Skin of body (tissue), 3 donors: ENCODE measurements at places on chromosomes 4 and X.

GRCh38 chrX:151676196-151676595 lies 19.1 kb upstream of the PRRG3 start:
- DNase-seq, result peak; percentile 14

- DNase-seq, result no peak
Measured at GRCh38 chrX:38175139-38175538, 45.5 kb downstream of the SRPX start.

GRCh38 chr4:186307497-186307896 lies 41.5 kb downstream of the F11 start:
- no peak for DNase-seq

DNA sequence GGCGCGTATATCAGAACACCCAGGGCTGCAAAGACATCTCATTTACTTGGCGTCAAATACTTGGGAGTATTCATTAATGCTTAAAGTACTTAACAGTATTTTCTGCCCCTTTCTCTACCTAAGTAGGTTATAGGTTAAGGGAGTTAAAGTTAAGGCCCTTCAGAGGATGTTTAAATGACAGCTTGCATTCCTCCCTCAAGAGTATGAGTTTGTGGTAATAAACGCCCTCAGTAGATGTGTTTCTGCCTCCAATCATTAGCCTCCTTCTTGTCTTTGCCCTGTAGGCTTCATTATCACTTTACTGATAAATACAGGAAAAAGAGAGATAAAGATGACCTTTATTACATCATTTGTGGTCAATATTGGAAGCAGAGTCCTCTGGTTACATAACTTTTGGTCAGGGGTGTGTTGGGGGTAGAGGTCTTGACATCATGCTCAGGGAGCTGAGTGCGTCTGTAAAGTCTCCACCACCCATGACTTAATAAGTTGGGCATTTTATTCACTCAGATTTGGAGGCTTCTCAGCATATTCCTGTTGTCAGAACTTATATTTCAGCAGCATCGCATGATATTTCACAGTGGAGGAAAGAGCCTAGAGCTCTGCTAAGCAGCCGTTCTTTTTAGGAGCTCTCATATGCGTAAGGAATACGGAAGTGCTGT lies 145.9 kb downstream of the CPE start:
- DNase-seq, result no peak

GRCh38 chrX:21975812-21976211 lies 35.3 kb downstream of the SMS start:
- DNase-seq, result peak; percentile 42

DNA sequence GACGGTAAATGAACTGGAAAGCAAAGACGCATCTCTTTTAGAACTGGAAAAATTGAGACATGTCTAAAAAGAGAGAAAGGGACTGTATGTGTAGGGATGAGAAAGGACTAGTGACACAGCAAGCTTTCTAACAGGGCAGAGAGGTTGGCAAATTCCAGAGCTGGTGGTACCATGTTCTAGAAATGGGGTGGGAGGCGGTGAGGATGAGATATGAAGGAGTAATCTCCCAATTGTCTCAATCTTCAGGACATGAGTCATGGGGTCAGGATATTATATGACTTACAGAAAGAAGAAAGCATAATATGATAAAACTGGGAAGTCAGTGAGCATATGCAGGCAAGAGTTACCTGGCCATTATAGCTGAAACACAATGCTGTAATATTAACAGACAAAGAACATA lies 14.2 kb downstream of the TAB3 start:
- no peak for DNase-seq

GRCh38 chr4:95386410-95386809 lies 162.4 kb downstream of the UNC5C start:
- no peak for DNase-seq

DNA sequence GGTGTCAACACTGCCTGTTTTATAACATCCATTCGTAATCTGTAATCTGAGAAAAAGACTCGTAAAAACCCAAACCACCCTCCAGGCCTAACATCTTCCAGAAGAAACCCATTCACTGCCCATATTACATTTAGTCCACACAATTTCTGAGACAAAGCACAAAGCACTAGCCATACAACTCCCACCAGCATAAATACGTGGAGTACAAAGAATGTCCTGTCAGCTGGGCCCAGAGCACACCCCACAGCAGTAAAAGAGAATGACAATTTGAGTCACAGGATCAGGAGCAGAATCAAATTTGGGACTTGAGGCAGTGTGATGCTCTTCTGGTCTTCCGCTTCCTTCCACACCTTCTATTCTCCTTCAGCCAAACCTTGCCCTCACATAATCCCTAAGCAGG lies 6.8 kb downstream of the MECP2 start:
- DNase-seq, result no peak

DNA sequence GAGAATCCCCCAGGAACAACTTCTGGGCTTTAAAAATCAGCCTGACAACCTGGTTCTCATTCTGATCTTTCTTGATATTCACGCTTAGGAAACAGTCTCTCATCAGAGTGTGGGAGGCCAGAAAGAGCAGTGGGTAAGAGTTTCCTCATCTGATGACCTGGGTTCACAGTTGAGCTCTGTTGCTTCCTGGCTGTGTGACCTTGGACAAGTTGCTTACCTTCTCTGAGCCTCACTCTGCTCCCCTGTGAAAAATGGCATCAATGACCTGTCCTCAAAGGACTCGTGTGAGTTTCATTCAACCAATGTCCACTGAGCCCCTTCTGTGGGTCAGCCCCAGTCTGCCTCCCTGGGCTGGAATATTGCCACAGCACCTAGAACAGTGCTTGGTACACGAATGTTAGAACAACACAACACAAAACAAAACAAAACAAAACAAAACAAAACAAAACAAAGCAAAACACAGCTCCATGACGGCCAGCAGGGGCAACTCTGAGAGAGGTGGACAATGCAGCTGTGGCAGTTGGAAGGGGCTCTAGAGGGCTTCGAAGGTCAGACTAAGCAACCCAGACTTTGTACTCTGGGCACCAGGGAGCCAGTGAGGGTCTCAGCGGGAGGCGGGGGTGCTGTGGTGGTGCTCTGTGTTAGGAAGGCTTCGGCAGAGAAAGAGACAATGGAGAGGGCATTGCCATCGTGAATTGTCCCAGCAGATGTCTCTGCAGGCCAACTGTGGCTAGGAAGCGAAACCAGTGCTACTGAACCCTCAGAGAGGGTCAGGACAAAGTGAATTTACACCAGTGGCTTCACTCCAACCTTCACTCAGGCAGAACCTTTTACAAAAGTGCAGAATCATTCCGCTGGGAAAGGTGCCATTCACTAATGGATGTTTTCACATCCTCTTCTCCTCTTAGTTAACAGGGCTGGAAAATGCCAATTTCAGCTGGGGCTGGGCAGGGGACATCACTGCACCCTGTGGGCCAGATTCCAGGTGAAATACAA lies 14.3 kb upstream of the C4orf50 start:
- DNase-seq, result no peak

DNA sequence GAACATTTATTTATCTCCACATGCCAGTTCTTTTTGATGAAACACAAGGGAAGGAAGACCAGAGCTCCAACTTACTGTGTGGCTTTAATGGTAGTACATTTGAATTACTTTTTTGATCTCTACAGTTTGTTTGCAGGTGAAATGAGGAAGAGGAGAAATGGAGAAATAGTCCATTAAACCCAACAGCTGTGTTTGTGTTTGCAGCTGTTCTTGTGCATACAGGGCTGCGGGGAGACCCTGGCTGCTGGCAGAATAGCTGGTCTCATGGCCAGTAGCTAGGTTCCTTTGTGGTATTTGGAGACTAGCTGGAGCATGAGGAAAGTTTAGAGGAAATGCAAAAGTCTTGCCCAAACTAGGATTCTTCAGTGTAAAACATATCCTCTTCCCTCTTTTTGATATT lies 374.8 kb downstream of the GPAT3 start:
- no peak for DNase-seq

- no peak for DNase-seq
Measured at GRCh38 chr4:133972586-133972985, 229.0 kb downstream of the PABPC4L start.

DNA sequence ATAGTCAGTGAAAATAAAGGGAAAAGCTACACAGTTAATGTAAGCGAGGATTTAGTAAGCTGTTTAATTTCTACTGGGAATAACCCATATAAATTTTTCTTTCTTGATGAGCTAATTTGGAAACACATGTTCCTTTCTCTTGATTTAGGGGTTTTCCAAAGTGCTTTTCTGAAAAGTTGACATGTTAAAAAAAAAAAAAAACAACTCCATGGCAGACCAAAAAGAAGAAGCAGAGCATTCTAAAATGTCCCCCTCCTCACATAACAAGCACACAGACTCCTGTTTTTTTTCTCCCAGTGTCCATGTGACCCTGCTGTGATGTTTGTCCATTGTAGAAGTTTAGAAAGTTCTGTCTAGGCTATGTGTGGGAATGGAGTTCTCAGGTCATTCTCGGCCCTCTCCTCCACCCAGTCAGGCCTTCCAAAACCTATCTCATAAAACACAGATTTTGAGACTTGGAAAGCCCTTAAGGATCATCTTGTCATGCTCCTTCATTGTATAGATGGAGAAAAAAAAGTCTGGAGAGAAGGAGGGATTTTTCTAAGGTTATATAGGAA lies 792 bp downstream of the CLIC2 start:
- DNase-seq, result no peak

- DNase-seq, result no peak
Measured at GRCh38 chrX:136438192-136438591, 49.6 kb upstream of the BRS3 start.

- no peak for DNase-seq
Measured at GRCh38 chrX:76920607-76921006, 493.1 kb downstream of the MAGEE1 start.

DNA sequence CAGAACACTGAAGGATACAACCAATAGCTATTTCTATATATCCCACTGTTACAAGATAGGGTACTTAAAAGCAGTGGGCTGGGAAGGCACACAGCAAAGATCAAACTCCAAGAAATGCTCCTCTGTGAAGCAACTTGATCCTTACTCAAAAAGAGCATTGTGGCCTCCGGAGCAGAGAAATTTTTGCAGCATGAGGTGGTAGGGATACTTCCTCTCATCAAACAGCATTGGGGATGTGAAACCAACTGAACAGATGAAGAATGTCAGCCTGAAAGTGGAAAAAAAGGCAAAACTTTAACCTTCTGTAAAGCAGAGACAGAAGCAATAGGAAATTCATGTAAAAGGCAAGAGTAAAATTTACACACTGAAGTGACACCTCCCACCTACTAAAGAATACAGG lies 92.2 kb downstream of the HUWE1 start:
- no peak for DNase-seq

DNA sequence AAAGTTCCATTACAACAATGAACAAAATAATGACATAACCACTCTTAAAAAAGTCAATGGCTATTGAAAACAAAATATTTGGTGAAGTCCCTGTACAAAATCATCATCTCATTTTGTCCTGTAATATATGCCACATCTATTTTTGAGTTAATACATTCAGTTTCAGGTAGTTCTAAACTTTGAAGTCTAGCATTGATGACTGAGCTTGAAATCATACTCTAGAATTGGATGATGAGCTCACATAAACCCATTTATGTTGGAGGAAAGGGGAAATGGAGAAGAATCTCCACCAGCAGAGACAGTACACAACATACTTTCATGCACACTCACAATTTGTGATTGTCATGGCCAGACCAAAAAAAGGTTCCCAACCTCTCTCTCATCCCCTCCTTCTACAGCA lies 371.1 kb upstream of the NR3C2 start:
- DNase-seq, result no peak

DNA sequence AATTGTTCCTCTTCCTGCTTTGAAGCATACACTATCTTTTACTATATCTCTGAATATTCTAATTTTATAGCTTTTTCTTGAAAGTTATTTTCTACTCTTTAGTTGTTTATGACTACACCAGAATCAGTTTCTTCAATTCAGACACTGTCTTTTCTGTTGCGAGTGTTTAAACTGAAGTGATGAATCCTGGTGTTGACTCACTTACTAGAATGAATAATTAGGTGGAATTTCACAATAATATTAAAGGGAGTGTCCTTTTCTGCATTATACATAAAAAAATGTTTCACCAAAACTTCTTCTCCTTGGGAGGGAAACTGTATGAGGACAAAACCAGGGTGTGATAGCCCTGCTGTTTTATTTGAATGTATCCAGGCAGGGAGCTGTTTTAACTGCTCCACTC lies 1383.1 kb downstream of the C4orf33 start:
- no peak for DNase-seq

GRCh38 chr4:13907255-13907751 lies 279.8 kb upstream of the BOD1L1 start:
- no peak for DNase-seq

DNA sequence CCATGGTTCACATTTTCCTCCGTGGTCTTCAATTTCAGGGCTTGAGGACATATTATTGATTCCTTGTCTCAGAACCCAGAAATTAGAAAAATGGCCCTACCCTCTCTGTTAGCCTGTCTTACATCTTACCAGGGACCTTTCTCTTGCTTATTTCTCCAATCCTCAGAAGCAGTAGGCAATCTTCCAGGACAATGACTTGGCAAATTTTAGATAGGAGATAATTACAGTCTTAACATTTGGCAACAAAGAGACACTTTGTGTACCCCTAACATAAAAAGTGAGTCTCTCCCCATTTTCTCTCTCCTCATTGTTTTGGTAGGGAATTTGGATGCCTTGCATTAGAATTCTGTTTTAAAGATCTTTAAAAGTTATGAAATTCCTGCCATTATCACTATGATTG lies 778.1 kb upstream of the SLIT2 start:
- DNase-seq, result no peak

DNA sequence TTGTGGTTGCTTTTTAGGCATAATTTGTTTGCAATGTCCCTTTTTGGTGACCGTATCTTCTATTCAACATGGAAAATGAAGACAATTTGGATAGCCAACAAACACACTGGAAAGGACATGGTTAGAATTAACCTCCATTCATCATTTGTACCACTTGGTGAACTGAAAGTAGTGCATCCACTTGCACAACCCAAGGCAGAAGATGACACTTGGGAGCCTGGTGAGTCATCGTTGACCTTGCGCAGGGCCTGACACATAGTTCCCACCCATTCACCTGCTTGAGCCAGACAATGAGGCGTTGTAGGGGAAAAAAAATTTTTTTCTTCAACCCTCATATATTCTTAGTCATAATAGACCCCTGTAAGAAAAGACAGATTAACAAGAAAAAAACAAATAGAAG lies 32.4 kb downstream of the EGF start:
- DNase-seq, result no peak

- no peak for DNase-seq
Measured at GRCh38 chr4:138500869-138501268, 258.7 kb upstream of the SLC7A11 start.

- DNase-seq, result no peak
Measured at GRCh38 chr4:127491571-127491970, 141.2 kb upstream of the INTU start.

GRCh38 chrX:56802921-56803849 lies 74.1 kb downstream of the NBDY start:
- no peak for DNase-seq

- DNase-seq, result no peak
Measured at GRCh38 chr4:5511791-5512190, 196.6 kb downstream of the EVC2 start.

DNA sequence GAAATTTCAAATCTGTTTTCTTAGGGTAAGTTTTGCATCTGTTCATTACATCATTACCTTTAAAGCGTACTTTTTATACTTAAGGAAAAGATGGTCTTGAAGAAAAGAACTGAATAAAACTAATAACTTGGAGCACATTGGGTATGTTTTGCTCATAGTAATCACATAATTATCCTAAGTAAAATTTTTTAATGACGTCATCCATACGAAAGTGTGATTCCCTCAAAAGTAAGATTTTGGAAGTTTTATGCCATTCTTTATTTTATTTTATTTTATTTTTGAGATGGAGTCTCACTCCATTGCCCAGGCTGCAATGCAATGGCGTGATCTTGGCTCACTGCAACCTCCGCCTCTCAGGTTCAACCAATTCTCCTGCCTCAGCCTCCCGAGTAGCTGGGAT lies 1516.6 kb upstream of the TENM3 start:
- no peak for DNase-seq

GRCh38 chr4:15398001-15398400 lies 29.8 kb upstream of the C1QTNF7 start:
- DNase-seq, result no peak
